ENCODE measurements at places on chromosomes 2 and 18.
A peak's percentile ranks its signal among the peaks of the same experiment; 100 is the strongest.

GRCh38 chr2:16623564-16624435 lies 41.8 kb downstream of the CYRIA start:
- no peak for DNase-seq

DNA sequence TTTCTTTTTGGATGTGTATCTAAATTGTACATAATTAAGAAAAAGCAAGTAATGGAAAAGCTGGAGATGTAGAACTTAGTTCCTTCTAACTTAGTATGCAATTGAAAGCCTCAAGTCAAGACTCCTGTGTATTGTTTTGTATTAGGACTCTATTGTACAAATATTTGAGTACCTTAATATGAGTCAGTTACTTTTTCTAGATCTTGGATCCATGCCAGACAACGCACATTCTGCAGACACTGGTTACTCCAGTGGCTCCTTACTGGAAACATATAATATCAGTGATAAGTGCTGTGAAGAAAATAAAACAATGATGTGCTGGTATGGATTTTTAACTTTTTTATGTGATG lies 1.5 kb downstream of the SLC39A10 start:
- DNase-seq, result peak; percentile 90

DNA sequence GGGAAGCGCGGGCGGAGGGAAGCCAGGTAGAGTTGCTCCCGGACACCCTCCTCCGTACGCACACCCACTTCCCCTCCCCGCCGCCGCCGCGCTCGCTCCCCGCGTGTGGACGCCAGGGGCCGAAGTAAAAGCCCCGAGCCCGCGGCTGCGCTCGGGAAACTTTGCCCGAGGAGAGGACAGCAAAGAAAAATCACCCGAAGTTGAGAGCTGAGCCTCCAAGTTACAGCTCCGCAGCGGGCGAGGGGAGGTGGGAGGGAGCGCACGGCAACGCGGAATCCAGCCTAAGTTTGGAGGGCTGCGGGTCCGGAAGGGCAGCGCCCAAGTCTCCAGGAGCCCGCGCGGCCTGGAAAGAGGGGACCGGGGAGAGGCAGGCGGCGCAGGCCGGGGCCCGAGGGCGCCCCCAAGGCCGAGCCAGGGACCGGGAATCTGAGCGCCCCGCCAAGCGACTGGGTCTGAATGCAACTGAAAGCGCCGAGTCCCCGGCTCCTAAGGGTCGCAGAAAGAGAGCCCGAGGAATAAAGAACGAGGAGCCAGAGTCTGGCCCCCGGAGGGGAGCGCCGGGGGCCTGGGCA lies 706 bp upstream of the BCL11A start:
- no peak for DNase-seq

GRCh38 chr18:10916387-10916786 lies 233.0 kb downstream of the PIEZO2 start:
- no peak for DNase-seq

- DNase-seq, result no peak
Observed at GRCh38 chr2:162062559-162062958, 11.5 kb downstream of the DPP4 start.

GRCh38 chr2:118834901-118835745 lies 12.3 kb downstream of the EN1 start:
- DNase-seq, result no peak

DNA sequence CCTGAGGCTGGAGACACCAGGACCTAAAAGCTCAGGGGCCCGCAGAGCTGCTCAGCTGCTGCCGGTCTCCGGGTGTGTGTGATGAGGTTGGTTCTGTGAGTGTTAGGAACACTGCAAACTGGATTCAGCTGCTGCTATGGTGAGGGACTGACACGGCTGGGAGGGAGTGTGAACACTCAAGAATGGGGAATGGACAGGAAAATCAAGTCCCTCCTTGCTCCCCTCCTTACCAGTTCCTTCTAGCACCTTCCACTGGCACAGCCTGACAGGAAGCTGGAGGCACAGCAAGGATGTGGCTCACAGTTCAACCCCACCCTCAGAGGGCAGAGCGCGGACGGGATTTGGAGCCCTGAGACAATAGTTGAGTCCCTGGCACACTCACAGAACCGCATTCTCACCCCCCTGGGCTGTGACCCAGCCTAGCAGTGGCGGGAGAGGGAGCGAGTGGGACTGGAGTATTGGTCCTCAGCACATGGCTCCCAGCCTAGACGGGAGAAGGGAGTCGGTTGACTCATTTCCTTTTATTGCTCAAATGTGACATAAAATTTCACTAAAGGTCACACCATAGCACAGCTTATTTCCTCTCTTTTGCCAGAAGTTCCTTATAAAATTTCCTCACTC lies 42.5 kb downstream of the LRRC30 start:
- DNase-seq, result peak; percentile 28

DNA sequence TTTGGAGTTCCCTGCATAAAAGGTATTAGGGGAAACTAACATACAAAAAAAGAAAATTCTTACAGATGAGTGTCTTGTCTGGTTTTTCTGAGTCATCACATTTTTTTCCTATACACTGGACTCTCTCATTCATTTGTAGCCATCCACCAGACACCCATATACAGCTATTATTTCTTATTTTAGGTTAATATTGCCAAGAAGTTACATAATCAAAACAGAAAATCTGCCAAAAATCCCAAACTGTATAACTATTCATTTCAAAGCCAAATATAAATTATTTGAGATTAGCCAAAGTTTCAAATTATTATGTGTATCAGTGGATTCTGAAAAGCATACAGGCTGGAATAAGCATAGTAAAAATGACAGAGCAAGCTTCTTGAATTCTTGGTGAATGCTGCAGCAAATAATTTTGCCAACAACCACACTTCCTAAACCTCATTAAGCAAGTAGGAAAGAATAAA lies 191.2 kb downstream of the NCKAP5 start:
- DNase-seq, result peak; percentile 78

DNA sequence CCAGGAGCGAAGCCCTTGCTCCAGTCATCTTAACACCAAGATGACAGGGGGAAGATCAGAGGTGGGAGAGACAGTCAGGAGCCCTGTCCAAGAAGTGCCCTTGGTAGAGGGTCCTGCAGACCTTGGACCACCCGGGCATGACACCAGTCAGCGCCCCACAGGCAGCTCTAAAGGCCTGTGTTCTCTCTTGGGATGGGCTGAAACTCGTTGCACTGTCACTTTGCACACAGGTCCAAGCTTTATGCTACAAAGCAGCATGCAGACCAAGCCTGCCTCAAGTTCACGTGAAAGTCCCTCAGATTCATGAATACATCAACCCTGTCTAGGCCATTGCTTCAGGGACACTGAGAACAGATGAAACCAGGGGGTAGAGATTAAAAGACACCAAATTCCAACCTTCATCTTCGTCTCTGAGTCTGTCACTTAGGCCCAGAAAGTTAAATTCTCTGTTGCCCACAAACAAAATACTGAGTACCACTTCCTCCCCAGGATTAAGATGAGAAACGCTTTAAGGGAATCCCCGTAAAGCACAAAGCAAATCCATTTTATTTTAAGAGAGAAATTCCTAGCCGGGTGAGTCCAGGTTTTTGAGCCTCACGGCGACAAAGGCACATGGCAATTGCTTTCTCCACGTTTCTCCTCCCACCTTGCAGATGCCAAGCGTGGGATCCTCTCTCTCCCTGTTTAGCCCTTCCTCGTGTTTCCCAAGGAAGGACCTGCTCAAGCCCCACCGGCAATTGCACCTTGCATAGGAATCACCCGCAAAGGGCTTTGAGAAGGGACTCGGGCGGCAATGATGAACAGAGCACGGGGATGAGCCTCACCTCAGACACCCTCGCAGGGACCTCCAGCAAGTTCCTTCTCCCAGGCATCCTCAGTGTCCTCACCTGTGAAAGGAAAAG lies 75.0 kb upstream of the ID2 start:
- no peak for DNase-seq

DNA sequence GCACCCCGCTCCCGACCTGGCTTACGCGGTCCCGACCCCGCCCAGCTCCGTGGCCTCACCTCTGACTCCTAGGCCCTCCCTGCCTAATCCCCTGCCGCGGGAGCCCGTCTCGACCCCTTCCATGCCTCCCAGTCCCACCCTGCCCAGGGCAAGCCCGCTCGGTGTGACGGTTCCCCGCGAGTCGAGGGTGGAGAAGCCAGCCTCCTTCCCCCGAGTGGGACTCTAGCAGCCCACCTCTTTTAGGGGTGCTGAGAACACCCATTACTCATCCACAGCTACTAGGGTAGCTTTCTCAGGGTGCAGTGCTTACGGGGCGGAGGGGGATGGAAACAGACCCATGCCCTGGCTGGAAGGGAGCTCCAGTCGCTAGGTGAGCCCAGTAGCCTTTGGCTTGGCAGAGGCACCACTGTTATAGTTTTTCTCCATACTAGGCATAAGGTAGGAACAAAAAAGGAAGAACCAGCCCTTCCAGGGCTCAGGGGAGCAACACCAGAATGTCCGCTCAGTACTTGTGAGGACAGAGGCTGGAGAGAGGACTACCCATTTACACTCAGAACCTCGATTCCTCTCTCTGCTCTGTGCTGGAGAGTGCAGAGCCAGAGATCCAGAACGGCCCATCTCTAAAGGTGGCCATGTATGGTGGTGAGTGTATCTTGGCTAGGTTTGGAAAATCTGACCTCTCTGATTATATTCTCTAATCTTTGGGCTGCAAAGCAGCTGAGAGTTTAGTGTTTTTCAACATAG lies 606 bp downstream of the AGBL5 start:
- no peak for DNase-seq

GRCh38 chr2:178589335-178589734 lies 109.1 kb downstream of the PLEKHA3 start:
- DNase-seq, result no peak

DNA sequence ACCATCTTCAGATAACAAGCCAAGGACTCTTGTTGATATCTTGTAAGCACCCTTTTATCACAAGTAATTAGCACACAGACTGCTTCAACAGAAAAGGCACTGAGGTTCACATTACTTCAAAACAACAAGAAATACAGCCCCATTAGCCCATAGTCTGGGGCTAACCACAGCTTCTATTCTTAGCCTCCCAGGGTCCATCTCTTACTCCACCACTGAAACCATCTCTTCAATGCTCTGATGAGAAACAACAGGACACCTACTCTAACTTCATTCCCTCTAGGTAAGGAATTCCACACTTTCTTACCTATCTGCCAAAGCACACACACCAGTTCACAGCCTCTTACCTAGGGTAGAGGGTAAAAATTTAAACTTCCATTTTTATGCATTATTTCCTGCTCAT lies 26.4 kb upstream of the CYTIP start:
- no peak for DNase-seq

- DNase-seq, result no peak
Observed at GRCh38 chr2:71001981-71002570, 7.4 kb upstream of the TEX261 start.

DNA sequence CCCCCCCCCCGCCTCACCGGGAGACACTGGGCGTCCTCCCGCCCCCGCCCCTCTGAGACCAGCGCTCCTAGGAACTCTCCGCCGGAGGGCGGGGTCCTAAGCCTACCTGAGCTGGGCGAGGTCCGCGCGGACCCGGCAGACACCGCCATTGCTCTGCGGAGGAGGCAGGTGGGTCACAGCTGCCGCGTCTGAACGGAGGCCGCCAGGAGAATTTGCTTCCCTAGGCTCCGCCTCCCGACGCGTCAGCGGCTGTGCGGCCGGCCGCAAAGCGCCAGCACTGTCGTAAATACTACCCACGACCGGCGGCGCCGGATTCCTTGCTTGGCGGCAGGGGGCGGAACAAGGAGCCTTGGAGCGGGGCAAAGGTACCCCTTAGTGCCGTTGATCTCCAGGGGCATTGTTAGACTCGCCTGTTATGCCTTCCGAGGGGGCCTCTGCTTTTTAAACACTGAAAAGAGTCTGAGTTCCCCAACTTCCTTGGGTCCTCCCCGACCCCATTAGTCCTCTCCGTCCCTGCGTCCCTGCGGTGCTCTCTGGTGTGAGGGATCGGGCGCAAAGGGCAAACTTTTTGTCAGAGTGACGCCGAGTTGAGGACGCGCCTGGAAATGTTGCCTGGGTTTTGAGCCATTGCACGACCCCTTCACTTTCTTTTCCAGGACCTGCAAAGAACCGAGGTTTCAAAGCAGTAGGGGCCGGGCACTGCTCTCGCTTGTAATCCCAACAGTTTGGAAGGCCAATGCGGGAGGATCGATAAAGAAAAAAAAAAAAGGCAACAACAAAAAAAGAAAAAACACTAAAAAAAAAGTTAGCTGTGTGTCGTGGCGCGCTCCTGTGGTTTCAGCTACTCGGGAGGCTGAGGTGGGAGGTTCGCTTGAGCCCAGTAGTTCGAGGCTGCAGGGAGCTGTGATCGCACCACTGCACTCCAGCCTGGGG lies at the start of gene GGCX:
Gene GGCX (minus strand): TSS at position 214 of the 933 bp plus-strand sequence. CDS start 65 bp downstream, at position 149.
- peak; percentile 92 for DNase-seq

DNA sequence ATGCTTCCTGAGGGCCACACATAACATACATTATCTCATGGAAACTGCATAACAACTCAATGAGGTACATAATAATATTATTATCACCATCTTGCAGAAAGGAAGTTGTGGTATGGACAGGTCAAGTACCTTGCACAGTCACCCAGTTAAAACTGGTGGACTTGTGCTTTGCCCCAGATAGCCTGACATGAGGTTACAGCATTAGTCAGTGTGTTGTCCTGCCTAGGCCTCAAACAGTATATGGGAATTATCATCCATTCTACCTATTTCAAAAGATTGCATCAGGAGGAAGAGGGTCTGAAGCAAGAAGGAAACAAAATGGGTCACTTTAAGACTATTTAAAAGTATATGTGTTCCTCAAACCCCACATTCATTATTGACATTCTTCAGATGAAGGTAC lies 5.4 kb upstream of the ANTXR1 start:
- DNase-seq, result no peak

GRCh38 chr2:227871375-227871791 lies at the start of gene DAW1:
Gene DAW1, plus strand, starts transcription at chr2:227871631. Its CDS starts 59 bp downstream, at chr2:227871690.
- peak; percentile 56 for DNase-seq

DNA sequence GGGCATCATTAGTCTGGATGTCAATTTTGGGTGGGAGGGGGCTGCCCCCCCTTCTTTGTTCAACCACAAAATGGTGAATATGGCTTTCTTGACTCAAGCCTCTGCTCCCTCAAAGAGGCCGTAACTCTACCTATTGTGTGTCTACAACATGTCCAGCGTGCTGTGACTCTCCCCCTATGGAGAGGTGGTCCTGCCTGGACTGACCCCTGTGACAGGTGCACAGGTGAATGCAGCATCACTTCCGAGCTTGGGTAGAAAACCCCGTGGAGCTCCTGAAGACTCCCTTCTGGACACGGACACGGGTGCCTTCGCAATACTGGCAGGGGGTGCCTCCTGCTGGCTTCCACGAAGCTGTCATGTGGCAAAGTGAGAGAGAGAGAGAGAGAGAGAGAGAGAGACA lies 397.8 kb downstream of the GALR1 start:
- no peak for DNase-seq
